ENCODE measurements at places on chromosomes 1 and 21.

GRCh38 chr1:206962272-206962671 is 8.0 kb downstream of the FCAMR start:
- DNase-seq: no peak

- DNase-seq: no peak
Observed at GRCh38 chr1:33791251-33791650, 72.6 kb upstream of the HMGB4 start.

DNA sequence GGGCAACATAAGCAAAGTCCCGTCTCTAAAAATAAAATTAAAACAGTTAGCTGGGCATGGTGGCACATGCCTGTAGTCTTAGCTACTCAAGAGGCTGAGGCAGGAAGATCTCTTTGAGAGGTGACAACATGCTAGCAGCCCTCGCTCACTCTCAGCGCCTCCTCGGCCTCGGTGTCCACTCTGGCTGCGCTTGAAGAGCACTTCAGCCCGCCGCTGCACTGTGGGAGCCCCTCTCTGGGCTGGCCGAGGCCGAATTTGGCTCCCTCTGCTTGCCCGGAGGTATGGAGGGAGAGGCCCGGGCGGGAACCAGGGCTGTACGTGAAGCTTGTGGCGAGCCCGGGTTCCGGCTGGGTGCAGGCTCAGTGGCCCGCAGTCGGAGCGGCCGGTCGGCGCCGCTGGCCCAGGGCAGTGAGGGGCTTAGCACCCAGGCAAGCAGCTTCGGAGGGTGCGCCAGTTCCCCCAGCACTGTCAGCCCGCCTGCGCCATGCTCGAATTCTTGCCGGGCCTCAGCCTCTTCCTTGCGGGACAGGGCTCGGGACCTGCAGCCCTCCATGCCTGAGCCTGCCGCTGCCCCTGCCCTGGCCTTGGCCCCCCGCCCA is 138.3 kb downstream of the MAP3K21 start:
- no peak for DNase-seq

DNA sequence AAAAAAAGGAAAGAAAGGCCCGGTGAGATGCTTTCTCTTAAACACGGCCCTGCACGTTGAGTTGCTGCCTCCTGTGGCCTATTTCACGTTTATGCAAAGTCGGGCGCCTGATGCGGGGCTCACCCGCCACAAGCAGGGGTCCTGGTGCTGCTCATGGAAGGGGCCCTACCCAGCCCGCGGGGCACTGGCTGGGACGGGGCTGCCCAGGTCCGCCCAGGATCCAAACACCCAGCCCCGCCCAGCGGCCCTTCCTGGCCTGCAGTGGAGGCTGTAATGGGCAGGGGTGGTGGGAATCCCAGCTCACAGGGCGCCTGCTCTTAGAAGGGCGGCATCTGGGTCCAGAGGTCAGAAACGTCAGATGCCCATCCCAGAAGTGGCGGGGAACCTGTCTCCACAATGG is 1.6 kb downstream of the COL6A2 start:
- no peak for DNase-seq

DNA sequence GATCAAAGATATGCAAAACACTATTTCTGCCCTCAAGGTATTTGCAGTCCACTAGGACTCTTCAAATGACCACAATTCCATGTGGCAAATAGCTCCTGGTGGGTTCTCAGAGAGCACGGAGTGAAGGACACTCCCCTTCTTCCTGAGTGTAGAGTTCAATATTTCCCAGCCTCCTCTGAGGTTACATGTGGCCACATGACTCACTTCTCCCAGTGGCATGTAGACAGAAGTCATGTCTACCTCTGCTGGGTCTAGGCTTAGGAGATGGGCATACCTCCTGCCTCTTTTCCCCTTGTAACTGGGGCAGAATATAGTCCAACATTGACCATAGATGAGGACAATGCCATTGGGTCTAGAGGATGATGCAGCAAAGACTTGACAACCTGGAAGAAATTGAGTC is 191.4 kb downstream of the MIS18A start:
- peak; percentile 26 for DNase-seq

DNA sequence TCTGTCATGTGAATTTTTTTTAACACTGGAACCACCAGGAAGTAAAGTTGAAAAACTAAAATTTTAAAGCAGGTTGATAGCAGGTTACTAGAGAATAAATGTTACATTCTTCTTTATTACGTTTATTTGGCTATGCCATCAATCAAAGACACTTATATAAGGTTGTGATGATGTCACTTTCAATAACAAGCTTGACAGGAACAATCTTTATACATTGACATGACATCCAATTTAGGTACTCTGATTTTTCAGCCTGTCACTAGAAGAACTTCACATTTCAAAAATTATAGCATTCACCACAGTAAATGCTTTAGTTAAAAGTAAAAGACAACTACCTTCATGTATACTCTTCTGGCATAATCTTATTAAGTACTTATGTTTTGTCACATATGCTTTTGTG is 696.8 kb upstream of the NCAM2 start:
- no peak for DNase-seq

GRCh38 chr21:41774467-41775148 is 7.8 kb upstream of the RIPK4 start:
- DNase-seq: no peak

GRCh38 chr1:118827636-118828035 is 160.5 kb downstream of the TBX15 start:
- DNase-seq: no peak

- no peak for DNase-seq
Observed at GRCh38 chr1:34165422-34165921, 442 bp upstream of the CSMD2 start.

DNA sequence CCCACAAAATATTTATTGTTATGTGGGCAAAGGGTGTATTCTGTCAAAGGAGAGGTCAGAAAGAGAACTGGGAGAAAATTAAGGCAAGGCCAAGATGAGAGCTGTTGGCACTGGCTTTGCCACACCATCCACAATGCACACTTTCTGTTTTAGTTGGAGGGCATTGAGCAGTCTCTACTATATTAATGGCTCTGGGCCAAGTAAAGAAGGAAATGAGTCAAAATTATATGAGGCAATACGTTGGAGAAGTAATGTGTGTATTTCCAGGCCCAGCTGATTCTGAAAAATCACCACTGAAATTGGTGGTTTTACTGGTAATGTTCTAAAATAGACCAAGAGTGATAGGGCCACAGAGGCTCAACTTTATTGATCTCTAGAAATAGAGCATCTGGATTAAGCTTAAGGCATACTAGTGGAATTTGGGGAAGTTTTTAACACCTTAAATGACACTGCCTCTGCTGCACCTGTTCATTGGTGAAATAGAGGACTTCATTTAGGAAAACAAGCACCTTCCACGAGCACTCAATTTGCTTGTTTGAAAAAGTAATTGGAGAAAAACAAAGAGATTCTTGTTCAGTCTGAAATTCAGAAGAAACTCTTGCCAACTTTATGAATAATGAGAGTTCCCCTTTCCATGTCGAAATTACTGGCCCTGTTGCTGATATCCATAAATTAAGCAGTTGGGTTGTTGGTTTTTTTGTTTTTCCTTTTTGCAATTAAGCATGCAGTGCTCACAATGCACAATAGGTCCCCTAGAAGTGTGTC is 424.9 kb downstream of the ADGRL2 start:
- peak; percentile 4 for DNase-seq

- no peak for DNase-seq
Observed at GRCh38 chr1:71135571-71135970, 54.7 kb upstream of the ZRANB2 start.

DNA sequence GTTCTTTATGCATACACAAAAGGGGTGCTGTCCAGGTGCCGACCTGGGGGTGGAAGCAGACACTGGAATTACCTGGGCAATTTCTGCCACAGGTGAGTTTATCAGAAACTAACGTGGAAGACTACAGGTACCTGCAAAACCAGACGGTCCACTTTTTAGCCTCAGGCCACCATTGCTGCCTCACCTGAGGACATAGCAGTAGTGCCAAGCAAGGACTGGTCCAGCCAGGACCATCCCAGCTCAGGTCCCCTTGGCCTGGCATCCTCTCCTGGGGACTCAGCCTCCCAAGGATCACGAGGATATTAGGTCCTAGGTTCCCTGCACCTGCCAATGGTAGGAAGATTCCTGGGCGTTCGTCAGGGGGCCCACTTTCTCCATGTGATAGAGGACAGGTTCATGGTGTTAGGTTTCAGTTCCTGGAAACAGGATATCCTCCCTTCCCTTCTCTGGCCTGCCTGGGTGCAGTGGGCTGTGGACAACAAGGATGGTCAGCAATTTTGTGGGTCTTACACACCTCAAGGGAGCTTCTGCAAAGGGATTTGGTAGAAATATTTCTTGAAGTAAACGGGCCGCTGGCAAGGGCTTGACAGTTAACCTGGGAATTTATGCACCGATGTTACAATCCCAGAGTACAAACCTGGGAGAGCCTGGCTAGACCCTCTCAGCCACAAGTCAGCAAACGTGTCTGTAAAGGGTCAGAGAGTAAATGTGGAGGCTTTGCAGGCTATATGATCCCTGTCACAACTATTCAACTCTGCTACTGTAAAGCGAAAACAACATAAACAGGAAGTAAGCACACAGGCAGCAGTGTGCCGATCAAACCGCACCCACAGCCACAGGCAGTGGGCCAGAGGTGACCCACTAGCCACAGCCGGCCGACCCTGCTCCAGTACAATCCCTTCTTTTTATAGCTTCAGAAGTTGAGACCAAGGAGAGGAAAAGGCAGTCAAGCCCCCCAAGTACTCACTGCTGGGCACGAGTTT is 71.4 kb upstream of the RAB4A start:
- peak; percentile 70 for DNase-seq

GRCh38 chr21:39137248-39138178 is 45.7 kb downstream of the PSMG1 start:
- no peak for DNase-seq

DNA sequence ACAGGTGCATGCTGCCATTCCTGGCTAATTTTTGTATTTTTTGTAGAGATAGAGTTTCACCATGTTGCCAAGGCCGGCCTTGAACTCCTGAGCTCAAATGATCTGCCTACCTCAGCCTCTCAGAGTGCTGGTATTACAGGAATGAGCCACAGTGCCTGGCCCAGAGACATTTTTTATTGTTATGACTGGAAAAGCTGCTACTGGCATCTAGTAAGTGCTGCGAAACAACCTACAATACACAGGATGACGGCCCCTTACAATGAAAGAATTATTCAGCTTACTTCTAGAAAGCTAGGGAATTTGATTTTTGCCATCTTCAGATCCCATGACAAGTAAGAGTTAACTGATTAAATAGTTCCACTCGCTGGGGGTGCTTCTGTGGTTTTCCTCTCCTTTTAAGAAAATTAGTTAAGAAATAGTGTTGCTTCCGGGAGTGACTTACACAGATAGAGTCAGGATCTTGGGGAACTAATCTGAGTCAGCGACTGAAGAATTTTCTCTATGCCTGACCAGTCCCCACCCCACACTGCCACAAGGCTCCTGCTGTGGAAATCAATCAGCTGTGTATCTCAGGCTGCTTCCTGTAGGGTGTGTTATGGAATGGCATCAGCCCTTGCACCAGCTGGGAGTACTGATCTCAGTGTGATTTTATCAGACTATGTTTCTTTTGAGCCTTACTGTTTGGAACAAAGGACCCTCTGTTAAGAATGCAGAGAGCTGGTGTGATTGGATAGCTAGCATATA is 93.0 kb upstream of the BMP8A start:
- DNase-seq: no peak

- peak; percentile 10 for DNase-seq
Observed at GRCh38 chr1:233473549-233474204, 140.2 kb upstream of the KCNK1 start.

DNA sequence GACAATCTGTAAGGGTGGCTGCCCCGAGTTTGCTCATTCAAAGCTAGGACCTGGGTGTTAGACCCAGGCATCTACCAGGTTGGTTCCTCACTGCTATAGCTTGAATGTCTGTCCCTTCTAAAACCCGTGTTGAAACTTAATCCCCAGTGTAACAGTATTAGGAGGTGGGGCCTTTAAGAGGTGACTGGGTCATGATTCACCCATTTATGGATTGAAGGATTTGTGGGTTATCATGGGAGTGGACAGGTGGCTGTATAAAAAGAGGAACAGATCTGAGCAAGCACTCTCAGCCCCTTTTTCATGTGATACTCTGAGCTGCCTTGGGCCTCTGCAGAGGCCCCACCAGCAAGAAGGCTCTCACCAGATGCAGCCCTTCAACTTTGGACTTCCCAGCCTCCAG is 29.4 kb downstream of the PSMG1 start:
- DNase-seq: no peak

DNA sequence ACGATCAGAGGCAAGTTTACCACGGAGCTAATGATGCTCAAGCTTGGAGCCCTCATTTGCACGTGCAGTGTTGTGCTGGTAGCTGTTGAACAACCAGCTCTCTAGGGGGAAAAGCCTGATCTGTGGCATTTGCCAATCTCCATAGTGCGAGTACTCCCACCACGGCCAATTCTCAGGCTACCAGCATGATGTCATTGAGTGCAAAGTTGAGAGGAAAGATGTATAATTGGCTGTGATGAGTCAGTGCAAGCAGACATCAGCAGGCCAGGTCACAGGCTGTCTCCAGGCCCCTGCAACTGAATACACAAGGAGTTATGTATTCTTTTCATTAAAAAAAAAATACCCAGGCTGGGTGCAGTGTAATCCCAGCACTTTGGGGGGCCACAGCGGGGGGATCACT is 233.1 kb upstream of the VAMP3 start:
- DNase-seq: no peak

GRCh38 chr1:47915677-47916353 is 81.4 kb downstream of the TRABD2B start:
- DNase-seq: no peak

- DNase-seq: no peak
Observed at GRCh38 chr1:29362764-29363163, 126.4 kb downstream of the PTPRU start.

DNA sequence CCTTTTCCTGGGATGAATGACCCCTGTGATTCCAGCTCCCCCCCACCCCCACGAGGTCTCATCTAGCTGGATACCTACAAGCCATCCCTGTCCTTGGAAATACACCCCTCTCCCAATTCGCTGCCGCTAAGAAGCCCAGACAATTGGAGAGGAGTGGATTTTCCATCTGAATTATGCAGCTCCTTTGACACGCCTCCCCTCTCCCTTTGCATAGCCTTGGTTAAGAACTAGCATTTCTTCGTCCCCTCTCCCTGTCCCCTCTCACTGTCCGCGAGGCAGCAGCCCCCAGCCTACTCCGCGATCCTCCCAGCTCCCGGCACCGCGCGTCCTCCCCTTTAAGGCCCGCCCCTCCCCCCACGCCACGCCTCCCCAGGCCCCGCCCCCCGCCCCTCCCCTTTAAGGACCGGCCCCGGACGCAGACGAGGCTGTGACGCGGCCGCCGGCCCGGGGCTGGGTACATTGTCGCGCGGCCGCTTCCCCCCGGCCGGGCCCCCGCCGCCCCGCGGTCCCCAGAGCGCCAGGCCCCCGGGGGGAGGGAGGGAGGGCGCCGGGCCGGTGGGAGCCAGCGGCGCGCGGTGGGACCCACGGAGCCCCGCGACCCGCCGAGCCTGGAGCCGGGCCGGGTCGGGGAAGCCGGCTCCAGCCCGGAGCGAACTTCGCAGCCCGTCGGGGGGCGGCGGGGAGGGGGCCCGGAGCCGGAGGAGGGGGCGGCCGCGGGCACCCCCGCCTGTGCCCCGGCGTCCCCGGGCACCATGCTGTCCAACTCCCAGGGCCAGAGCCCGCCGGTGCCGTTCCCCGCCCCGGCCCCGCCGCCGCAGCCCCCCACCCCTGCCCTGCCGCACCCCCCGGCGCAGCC is at the start of gene MAPKAPK2:
Gene MAPKAPK2 (plus strand): TSS at position 428 of the 856 bp plus-strand sequence. CDS start 325 bp downstream, at position 753.
- peak; percentile 98 for DNase-seq

- DNase-seq: no peak
Observed at GRCh38 chr1:51829058-51829457, 49.5 kb downstream of the NRDC start.

- DNase-seq: no peak
Observed at GRCh38 chr1:224168859-224169380, 14.1 kb upstream of the DEGS1 start.

GRCh38 chr1:208974717-208975116 is 608.8 kb upstream of the CAMK1G start:
- DNase-seq: no peak
